Stimulated activated CD8-positive, alpha-beta memory T cell treated with anti-CD3 and anti-CD28 coated beads, Interleukin-2, amount 100 ng/mL, for 1 hour (primary cell): ENCODE measurements at places on chromosomes 1 and 21.

GRCh38 chr21:38081708-38082107, 165.5 kb upstream of the KCNJ6 start:
- no peak for DNase-seq

DNA sequence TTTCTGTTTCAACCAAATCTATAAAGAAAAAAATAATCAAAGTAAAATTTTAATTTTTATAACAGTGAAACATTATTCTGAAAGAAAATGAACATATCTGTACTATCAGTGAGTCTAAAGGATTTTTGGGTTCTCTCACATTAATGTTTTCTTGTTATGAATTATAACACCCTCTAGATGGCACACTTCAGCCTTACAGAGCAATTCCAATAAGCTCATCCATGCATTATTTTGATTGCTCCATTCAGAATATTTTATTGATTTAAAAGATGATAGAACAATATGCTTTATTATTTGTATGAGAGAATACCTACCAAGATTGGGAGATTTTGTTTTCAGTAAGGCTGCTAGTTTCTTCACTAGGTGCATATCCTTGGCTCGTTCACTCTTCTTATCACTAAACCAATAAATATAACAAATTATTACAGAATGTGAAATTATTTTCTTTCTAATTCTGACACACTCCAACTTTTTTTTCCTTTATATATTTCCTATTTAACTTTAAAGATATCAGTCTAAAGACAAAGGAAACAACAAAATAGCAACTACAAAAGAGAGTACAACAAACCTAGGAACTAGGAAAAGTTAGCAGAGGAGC, 82.4 kb downstream of the RAB3GAP2 start:
- DNase-seq: no peak

- DNase-seq: no peak
Measured at GRCh38 chr1:4379451-4380175, 274.8 kb upstream of the AJAP1 start.

- no peak for DNase-seq
Measured at GRCh38 chr1:218473522-218473921, 128.4 kb downstream of the TGFB2 start.

- no peak for DNase-seq
Measured at GRCh38 chr1:196717868-196718267, 56.8 kb upstream of the CFHR3 start.

- DNase-seq: no peak
Measured at GRCh38 chr1:14437417-14437918, 161.0 kb upstream of the KAZN start.

GRCh38 chr1:207181847-207182246, 77.8 kb downstream of the C4BPA start:
- no peak for DNase-seq

DNA sequence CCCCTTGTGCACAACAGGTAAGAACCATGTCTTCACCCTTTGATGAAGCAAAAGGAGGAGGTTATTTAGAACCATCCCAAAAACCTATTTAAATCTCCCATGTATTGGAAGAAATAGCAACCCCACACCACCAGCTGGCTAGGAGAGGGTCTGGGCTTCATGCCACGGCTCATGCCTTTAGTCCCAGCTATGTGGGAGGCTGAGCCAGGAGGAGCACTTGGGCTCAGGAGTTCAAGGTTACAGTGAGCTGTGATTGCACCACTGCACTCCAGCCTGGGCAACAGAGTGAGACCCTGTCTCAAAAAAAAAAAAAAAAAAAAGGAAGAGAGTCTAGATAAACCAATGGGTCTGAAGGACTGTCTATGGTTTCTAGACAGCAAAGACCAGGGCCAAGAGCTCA, 197.9 kb upstream of the COA6 start:
- DNase-seq: no peak

DNA sequence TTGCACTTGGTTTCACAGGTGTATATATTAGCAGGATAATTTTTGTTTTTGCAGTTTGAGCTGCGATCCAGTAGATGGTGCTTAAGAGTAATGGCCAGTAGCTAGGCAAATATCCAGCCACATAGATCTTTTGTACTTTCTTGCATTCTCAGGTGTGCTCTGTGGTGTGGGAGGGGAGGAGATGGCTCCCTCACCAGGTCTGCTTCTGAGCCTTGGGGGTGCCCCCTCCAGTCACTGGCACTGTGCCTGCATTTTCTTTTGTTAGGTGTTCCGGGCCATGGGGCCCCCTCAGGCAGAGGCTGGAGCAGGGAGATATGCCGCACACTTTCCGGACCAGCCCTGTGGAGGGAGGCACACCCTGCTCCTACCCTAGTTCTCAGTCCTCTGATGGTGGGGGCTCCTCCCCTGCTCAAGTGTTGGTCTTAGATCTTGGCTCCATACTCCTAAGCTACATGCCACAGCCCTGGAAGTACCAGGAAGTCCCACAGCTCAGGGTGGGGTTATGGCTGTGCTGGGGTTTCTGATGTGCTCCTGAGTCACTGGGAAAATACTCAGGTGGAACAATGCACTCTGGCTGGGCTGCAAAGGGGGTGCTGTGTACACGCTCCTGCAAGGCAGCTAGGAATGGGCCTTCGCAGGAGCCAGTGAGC, 197.6 kb upstream of the DMRTA2 start:
- no peak for DNase-seq

DNA sequence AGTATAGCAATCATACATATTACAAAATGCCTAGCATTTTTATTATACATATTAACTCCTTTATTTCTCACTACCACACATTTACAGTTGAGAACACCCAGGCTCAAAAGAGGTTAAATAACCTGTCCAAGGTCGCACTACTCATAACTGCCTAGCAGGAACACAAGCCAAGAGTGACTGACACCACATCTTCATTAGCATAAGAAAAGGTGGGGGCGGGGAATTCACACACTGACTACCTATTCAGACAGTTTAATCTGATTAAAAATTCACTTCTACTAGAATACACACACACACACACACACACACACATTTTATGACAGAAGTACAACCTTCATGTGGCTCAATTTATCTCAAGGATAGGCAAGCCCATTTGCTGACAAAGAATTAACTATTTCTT, 77.8 kb upstream of the CACHD1 start:
- no peak for DNase-seq

DNA sequence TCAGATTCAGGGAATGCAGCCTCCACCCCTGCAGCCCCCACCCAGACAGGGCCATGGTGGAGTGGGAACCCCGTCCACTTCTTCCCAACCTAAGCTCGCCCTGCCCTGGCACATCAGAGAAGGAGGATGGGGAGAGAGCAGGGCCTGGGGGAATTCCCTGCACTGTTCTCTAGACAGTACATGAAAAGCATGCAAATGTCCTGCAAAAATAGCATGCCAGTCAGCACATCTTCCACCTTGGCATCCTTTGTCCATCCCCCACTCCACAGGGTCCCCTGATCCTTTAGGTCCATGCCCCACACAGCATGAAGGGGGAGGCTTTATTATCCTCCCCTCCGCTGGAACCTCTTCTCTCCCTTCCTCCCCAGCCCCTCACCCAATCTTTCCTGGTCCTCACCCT, 35.0 kb upstream of the RD3 start:
- DNase-seq: no peak

DNA sequence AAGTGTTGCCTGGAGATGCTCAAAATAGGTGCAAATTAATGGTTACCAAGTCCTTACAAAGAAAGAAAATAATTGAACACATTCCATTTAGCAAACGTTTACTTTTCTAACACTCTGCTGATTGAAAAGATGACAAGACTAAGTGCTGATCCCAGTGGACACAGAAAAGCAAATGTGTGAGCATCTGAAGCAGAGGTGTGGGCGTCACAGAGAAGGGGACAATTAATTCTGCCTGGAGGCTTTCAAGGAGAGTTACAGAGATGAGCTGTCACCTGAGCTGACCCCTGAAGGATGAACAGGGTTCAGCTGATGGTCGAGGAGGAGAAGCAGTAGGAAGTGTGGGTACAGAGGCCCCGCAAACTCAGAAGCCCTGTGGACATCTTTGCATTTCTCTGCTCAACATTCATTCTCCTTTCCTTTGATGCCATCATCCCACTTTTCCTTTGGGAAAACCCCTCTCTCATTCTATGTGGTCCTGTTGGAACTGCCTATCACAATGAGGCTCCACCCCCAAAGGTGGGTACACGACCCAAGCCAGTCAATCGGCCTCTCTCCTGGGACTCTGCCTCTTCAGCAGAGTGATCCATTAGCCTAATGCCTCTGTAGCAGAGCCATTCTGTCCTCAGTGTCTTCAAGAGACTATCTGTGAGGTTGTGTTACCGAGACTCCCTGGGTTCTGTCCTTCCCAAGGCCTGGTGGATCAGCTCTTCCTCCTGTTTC, 17.2 kb upstream of the PLA2G2E start:
- no peak for DNase-seq

GRCh38 chr1:89025928-89026327, 3.3 kb upstream of the GBP3 start:
- no peak for DNase-seq

DNA sequence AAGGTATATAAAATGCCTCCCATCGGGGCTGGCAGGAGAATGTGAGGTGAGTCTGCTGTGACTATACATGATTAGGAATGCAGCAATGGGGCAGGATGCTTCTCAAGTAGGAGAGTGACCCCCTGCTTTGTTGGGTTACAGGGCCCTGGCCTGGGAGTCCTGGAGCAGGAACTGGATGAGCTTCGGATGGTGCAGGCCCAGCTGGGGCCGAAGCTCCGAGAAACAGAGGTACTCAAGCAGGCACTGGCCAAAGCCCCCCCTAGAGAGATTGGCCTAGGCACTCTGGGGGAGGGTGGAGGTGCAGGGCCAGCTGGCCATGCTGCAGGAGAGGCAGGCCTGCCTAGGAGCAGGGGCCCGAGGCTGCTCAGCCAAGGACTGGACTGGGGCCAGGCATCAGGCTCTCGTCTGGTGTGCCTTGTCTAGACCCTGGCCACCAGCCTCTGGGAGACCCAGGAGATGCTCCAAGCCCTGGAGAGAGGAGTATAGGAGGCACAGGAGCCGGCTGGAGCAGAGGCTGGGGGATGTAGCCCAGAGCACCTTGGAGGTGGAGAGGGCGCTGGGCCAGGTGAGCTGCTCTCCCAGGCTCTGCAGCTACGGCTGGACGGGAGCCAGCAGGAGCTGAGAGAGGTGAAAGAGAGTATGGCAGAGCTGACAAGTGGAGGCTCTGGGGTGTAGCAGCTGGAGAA, 32.8 kb upstream of the PKP1 start:
- DNase-seq: no peak

DNA sequence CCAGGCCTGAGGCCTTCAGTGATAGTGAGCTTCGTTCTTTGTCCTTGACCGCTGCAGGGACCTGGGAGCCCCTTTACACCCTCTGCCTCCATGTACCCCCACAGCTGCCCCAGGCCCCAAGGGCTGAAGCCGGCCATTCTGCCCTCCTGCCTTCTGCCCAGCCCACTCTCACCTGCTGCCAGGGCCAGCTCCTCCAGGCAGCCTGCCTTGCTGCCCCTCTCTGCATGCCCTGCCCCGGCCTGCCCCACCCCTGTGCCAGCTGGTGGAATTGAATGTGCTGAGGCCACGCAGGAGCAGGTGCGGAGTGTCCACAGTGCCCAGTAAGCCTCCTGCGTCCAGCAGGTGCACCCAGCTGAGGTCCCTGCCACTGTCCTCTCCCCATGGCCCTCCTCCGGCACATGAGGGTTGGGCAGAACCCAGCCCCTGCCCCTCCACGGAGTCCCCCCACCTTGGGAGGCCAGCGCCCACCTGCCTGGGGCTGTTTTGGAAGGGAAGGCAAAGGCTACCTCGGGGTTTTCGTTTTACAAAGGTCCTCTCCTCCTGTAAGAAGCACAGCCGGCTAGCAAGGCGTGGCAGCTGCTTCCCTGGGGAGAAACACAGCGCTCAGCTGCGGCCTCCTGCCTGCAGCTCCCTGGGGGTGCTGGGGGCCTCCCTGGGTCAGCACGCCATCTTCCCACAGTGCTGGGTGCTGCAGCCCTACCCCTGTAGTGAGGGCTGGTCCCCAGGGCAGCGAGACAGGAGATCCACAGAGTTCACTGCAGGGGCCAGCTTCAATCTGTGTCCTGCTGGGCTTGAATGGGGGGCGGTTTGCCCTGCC, 21.0 kb downstream of the MMEL1 start:
- no peak for DNase-seq

DNA sequence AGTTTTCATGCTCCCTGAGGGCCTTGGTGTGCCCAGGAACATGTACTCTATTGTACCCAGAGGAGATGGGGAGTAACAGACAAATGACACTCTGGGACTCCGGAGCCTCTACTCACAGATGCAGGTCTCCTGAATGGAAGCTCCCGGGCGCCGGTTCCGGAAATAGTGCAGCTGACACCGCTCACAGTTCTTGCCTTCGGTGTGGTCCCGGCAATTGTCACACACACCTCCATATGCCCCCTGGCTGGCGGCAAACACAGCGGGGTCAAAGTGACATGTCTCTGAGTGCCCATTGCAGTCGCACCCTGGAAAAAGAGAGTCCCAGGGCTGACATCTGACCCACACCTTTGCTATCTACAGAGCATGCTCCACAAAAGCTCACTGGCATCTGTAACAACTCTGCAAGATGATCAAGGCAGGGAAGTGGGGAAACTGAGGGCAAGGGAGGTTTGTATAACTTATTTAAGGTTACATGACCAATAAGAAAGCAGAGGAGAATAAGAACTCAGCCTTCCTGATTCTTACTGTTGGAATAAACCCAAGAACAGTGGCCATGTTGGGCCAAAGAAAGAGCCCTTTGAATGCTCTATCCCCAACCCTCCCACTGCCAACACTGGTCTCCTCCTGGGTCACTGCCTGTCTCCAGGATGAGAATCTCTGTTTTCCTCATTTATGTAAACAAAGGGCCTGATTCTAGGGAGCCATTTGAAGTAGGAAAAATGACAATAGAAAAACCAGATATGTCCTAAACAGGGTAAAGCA, 22.4 kb downstream of the LAMB3 start:
- DNase-seq: no peak

DNA sequence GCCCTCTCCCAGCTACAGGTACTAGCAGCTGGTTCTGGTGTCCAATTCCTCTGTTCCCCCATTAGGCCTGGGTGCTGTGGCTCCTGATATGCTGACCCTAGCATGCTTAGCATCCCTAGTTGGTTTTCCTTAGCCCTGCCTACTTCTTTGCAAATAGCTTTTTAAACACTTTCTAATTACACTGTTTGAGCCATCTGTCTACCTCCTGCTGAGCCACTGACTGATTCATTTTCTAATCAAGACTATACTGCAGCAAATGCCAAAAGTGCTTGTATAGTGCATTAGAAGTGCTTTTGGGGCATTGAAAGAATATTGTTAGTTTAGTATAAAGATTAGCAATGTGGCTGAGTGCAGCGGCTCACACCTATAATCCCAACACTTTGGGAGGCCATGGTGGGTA, 36.3 kb downstream of the ERICH3 start:
- no peak for DNase-seq
